ENCODE measurements at places on chromosomes 12 and 14.

DNA sequence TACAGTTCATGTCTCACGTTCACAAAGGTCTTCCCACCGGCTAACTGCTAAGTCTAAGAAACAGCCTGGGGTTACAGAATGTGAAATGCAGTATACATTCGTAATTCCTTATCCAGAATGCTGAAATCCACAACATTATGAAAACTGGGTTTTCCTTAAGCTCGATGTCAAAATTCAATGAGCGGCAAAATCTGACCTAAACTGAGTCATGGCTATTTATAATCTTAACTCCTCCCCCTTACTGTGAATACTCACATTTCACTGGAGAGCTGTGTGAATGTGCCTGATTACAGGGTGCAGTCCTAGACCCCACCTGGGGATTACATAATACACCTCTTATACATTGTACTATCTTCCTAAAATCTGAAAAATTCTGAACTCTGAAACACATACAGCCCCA is 35.3 kb downstream of the STX2 start:
- no peak for DNase-seq

GRCh38 chr14:75141967-75142366 is 15.1 kb upstream of the NEK9 start:
- peak; percentile 56 for DNase-seq

DNA sequence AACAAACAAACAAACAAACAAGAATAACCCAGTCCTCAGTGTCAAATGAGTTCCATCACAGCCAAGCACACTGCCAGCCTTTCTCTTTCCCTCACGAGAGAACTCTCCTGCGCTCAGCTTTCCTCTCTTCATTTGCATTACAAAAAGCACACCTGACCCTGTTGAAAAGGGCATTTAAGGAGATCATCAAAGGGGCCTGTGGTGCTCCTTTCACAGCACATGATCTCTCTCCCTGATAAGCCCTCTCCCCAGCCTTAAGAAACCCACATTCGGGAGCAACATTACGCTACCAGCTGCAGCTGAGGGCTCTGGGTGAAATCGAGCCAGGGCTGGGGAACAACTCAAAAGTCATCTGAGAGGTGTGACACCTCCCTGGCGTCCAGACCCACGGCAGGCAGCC is 165.6 kb upstream of the TMCC3 start:
- no peak for DNase-seq

- no peak for DNase-seq
Measured at GRCh38 chr14:101867854-101868253, 96.5 kb upstream of the DYNC1H1 start.

GRCh38 chr12:54526812-54527630 is 22.4 kb upstream of the PDE1B start:
- peak; percentile 57 for DNase-seq

DNA sequence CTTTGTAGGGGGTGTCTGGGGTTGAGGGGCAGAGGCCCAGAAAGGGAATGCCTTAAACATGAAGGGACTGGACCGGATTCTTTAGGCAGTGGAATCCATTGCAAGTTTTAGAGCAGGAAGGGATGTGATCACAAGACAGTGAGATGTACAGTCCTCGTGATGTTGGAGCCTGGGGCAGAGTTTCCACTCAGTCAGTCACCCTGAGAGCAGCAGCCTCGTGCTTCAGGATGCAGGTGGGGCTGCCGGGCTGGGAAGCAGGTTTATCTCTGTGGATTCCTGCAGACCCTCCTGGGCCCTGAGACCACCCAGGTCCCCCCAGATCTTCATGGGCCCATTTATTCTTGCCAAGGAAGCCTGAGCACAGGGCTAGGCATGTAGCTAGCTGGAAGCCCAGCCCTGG is 38.5 kb downstream of the RIN3 start:
- peak; percentile 40 for DNase-seq

DNA sequence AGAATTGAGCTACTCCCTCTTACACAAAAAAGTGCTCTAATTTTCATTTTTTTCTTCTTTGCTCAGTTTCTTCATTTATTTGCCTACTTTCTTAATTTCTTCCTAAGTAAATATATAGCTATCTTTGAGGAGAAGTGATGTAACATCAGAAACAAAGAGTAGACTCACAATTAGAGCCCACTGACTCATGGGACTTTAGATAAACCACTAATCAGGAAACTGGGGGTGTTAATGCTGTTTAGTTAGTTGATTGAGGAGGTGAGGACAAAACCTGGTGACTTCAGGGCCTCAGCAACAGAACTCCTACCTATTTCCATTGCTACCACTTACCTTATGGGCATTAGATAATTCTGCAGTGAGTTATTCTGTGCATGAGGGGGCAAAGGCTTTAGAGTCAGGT is 151.7 kb downstream of the MON2 start:
- no peak for DNase-seq

DNA sequence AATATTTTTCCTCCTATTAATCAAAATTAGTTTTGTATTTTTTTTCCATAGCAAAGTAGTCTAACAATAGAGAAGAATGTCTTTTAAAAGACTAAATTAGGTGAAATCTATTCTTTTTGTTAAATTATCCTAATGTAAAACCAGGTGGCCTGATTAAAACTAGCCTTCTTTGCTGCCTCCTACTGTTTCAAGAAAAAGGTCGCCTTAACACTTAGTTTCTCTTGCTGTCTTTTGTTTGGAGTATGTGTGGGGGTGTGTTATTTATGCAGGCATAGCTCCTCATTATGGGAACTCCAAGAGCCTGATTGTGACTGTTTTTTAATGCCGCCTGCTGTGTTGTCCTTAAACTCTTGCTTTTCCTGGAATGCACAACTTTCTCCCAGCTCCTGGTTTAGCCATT is 855.3 kb downstream of the DIO2 start:
- DNase-seq, result no peak

DNA sequence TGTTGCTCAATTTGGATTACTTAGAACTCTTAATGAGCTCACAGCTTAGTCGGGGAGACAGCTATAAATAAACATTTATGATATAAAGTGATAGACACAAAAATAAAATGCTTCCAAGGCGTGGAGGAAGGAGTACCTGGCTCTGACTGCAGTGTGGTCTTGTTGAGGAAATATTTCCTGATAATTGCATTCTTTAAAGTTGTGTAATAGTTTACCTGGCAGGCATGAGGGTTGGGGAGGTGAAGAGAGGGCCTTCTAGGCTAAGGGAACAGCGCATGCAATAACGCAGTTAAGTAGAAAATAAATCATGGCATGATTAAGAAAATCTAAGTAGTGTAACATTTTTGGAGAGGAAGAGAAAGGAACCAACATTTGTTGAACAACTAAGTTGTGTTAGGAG is 260.5 kb upstream of the ATP2B1 start:
- DNase-seq, result no peak

- DNase-seq, result no peak
Measured at GRCh38 chr12:64636856-64637255, 26.6 kb downstream of the RASSF3 start.

DNA sequence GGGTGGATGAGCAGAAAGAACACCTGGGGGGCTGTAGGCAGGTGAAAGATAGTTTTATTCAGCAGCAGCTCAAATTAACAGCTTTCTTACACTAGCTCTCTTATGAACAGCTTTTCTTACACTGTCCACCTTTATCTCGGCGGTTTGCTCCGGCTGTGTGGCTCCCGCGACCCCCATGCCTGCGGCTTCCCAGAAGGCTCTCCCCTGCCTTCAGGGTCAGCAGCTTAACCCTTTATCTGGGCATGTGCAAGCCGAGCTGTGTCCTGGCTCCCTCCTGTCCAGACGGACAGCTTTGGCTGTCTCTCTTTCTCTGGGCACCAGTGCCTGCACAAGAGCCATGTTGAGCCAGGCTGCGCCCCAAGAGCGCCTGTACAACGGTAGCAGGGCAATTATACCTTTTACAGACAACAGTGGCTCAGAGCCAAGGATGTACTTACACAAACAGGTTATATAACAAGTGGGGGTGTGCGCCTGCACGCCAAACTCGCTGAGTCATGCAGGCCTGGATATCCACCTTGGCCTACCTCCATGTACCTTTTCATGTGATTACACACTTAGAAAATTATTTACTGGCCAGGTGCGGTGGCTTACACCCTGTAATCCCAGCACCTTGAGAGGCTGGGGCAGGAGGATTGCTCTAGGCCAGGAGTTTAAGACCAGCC is 28.5 kb upstream of the KLHL42 start:
- DNase-seq, result no peak

GRCh38 chr12:81668475-81668874 is 90.7 kb downstream of the PPFIA2 start:
- DNase-seq, result no peak

DNA sequence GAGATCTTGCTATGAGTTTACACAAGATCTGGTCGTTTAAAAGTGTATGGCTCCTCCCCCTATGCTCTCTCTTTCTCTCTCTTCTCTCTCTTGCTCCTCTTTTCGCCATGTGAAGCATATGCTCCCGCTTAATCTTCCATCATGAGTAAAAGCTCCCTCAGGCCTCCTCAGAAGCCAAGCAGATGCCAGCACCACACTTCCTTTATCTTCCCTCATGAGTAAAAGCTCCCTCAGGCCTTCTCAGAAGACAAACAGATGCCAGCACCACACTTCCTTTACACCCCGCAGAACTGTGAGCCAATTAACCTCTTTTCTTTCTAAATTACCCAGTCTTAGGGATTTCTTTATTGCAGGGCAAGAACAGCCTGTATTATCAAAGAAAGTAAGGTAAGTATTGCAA is 152.4 kb downstream of the SEC23A start:
- no peak for DNase-seq

DNA sequence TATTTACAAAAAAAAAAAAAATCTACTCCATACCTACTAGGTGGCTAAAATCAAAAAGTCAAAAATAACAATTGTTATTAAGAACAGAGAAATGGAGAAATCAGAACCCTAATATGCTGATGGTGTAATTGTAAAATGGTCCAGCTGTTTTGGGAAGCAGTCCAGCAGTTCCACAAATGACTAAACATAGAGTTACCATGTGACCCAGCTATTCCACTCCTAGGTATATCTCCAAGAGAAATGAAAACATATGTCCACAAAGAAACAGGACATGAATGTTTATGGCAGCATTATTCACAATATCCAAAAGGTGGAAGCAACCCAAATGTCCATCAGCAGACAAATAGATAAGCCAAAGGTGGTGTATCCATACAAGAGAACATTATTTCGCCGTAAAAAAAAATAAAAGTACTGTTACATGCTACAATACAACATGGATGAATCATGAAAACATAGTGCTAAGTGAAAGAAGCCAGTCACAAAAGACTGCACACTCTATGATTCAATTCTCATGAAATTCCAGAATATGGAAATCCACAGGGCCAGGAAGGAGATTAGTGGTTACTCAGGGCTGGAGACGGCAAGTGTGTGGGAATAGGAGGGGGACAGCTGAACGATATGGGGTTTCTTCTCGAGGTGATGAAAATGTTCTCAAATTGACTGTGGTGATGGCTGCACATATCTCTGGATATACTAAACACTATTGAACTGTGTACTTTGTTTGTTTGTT is 9.1 kb upstream of the DPF3 start:
- DNase-seq, result no peak

DNA sequence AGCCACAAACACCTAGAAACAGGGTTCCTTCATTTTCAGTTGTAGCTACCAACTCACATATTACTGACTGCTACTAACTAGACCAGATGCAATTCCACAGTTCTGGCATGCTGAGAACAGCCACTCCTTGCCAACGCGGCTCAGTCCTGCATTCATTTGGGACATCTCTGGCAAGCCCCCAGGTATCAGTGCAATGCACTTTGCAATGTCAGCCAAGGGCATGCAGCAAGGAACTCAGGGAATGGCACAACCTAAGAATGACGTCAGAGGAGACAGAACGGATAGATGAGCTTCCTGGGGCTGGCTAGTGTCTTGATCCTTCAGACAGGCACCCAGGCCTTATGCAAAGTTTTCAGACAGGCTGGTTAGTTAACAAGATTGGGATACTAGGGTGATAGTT is 29.6 kb downstream of the MAP3K9 start:
- DNase-seq, result no peak

GRCh38 chr14:34067587-34067986 is 116.7 kb upstream of the EGLN3 start:
- no peak for DNase-seq
